ENCODE measurements at places on chromosomes 1 and 21.

GRCh38 chr1:193525411-193525810 lies 339.0 kb upstream of the B3GALT2 start:
- DNase-seq: no peak

DNA sequence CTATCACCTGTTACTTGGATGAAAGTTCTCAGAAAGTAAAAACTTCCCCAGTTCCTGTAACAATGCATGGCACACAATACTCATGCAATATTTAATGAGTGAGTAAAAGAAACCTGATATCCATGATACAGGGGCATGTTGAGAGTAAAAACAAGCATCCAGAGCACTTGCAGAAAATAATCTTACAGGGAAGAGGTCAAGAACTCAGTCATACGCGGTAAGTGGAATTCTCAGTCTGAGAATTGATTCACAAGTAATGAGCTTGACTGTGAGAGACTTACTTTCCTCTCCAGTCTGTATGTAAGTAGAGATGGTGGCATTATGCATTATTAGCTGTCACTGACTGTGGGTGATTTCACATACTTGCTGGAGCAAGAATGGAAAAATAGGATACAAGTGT lies 976.9 kb downstream of the BRINP3 start:
- DNase-seq: no peak

DNA sequence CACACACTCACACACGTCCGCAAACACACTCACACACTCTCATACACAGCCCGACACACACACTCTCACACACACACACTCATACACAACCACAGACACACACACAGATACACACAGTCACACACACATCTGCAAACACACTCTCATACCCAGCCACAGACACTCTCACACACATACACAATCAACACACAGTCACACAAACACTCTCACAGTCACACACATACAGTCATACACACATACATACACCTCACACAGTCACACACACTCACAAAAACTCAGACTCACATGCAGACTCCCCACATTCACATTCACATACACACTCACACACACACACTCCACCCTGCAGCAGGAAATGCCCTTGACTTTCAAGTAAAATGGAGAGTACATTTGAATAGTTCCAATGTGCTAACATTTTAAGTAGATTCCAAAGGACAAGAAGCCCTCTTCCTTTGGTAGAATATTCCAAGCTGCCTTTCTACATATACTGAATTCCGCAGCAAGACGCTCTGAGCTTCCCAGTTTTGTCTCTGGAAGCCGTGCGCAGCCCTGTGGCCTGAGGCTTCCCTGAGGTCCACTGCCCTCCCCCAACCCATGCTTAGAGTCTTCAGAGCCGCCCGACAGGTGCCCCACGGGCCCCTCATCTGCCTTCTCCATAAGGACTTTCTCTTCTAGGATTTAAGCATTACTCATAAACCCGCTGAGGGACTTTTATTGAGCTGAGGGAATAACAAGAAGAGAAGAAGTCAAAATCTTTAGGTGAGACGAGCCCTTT lies 9.7 kb downstream of the BATF3 start:
- no peak for DNase-seq

GRCh38 chr1:111727056-111727455 lies 12.1 kb downstream of the INKA2 start:
- no peak for DNase-seq

DNA sequence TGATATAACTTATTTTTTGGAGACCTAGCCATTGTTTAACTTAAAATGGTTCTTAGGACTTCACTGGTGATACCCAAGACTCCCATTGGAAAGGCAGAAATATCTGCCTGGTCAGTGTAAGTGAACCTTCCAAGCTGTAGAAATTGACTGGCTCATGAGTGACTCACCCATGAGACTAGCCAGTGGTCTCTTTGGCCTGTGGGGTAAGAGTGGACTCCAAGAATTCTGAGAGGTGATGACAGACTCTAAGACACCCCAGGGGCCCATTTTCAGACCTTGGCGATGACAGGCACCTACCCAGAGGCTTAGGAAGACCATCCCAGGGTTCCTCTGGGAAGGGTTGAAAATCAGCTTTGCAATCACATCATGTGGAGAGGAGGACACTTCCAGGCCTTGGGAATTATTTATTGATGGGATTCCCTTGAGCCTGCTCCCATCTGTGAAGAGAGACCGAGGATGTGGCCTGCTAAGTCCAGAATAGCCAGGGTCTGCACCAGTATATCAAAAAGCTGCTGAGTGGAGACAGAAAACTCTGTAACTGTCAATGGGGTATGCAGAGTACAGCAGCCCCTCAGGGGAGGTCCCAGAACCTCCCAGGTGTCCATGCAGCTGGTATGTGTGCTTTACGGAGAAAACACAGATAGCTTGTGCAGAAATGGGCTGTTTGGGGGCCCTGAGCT lies 78.9 kb downstream of the KAZN start:
- DNase-seq: no peak

GRCh38 chr1:30174499-30174898 lies 548.9 kb downstream of the MATN1 start:
- DNase-seq: no peak

DNA sequence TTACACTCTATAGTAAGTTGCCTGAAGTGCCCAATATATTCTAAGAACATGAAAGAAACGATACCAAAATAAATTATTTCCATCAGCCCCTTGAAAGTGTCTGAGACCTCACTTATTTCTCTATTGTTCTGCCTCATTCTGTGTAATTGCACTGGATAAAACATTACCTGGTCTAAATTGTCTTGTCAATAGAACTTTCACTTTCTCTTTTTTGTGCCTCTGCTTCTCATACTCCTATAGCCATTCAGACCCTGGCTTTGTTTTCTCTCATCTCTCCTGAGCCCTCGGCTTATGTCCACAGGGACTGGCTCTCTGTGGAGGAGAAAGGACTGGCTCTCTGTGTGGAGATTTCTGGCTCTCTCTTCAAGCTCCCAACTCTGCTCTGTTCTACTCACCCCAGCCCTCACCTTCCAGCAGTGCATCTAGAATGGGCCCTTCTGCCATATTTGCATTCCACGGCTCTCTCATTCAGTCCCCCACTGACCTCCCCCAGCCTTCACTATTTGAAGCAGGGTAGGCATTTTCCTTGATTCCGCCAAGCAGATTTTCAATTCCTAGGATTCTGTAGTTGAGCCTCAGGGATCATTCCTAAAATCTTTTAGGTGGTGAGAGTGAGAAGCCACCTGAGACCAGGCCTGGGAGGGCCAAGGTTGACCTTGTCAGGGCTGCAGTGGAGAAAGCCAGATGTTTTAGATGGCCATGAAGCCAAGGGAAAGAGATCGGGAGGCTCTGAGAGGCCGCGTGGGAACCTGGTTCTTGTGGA lies 15.9 kb upstream of the GALNT2 start:
- DNase-seq: no peak

- no peak for DNase-seq
Measured at GRCh38 chr1:166139735-166140134, 27.1 kb downstream of the FAM78B start.

DNA sequence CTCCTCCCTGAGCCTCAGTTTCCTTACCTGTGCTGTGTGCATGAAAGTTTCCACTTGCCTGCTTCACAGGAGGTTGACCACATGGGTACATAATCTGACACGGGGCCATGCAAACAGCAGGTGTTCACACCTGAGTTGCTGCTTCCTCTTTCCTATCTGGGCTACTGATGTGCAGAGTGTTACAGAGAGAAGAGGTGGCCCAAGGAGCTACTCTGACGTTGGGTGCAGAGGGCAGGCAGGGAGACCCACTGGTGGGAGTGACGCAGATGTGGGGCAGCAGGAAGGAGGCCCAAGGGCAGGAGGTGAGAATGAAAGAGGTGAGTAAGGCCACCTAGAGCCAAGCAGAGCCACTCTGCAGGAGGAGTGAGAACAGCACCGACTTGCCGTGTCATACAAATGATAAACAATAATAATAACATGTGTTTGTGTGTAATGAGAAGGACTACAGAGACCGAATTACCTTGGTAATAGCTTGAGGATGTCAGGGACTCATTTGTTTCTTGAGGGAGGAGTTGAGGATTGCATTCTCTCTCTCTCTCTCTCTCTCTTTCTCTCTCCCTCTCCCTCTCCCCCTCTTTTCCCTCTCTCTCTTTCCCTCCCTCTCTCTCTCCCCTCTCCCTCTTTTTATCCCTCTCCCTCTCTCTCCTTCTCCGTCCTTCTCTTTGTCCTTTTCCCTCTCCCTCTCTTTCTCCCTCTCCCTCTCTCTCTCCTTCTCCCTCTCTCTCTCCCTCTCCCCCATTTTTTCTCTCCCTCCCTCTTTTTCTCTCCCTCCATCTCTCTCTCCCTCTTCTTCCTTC lies 87.4 kb upstream of the IGSF21 start:
- no peak for DNase-seq

- no peak for DNase-seq
Measured at GRCh38 chr1:217021956-217022355, 298.7 kb upstream of the ESRRG start.

GRCh38 chr1:219751870-219752507 lies 139.1 kb upstream of the ZC3H11B start:
- DNase-seq: no peak

DNA sequence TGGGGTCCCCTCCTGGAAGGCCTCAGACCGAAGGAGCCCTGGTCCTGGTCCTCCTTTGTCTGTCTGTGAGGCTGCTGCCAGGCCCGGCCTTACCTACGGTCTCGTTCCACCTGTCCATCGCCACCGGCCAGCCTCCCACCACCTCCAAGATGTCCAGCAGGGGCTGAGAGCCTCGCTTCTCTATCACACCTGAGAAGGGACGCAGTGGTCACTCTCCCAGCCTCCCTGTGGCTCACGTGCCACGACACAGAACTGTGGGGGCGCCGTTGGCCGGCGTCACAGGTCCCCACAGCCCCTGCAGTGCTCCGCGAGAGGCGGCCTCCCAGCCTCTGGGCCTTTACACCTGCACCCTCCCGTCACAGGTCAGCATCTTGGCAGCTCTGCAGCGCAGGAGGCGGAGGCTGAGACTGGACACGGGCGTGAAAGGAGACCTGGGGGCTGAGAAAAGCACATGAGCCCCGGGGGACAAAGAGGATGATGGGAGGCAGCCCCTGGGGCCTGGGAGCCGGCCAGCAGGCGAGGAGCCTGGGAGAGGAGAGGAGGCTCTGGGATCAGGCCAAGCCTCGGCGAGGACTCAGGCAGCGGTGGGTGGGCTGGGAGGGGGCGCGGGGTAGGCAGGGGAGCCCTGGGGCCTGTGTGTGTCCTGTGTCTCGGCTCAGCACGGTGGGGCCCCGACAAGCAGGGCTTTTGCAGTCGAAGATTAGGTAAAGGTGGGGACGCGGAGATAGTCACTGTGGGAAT lies 20.5 kb downstream of the PRXL2B start:
- DNase-seq: no peak

- no peak for DNase-seq
Measured at GRCh38 chr1:9442986-9443385, 96.3 kb upstream of the SLC25A33 start.

- peak; percentile 14 for DNase-seq
Measured at GRCh38 chr1:32500387-32501209, 35.7 kb downstream of the ZBTB8B start.

- DNase-seq: no peak
Measured at GRCh38 chr1:6954591-6954990, 169.3 kb downstream of the CAMTA1 start.

- DNase-seq: peak; percentile 25
Measured at GRCh38 chr1:26583646-26584485, 54.3 kb downstream of the RPS6KA1 start.

GRCh38 chr1:11594222-11594621 lies 60.0 kb downstream of the FBXO2 start:
- no peak for DNase-seq

DNA sequence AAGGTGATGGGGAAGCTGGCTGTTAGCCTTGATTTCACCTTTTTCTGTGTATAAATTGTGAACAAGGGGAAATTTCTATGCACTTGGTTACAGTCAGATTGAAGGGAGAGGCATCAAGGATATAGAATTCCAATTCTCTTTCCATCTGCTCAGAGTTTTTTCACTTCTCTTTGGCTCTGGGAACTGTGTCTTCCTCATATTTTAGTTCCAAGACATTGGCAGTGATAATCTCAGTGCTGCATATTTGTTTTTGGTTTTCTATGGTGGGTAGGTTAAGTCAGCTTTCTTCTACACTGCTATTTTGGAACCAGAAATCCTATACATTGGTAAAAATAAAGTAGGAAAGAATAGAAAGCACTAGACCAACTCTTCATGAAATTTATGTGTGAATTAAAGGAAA lies 569.6 kb upstream of the CXADR start:
- no peak for DNase-seq

DNA sequence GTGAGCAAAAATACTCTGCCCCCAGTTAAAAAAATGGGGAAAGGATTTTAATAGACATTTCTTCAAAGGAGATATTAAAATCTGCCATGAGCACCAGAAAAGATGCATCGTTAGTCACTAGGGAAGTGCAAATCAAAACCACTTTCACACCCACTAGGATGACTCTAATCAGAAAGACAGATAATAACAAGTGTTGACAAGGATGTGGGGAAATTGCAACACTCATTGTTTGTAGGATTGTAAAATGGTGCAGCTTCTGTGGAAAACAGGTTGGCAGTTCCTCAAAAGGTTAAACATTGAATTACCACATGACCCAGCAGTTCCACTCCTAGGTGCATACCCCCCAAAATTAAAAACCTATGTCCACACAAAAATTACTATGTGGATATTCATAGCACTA lies 112.3 kb downstream of the KCNJ6 start:
- no peak for DNase-seq

DNA sequence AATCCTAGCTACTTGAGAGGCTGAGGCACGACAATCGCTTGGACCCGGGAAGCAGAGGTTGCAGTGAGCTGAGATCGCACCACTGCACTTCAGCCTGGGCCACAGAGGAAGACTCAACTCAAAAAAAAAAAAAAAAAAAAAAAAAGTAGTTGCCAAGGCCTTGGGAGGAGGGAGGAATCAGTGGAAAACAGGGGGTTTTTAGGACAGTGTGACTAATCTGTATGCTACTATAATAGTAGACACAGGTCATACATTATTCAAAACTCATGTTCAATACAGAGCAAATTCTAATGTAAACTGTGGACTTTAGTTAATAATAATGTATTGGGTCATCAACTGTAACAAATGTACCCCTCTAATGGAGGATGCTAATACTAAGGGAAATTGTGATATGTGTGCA lies 51.7 kb upstream of the CTPS1 start:
- DNase-seq: no peak

- DNase-seq: no peak
Measured at GRCh38 chr1:72412286-72412685, 129.9 kb upstream of the NEGR1 start.

GRCh38 chr1:32948390-32948722 lies 16.3 kb downstream of the RNF19B start:
- DNase-seq: no peak

GRCh38 chr1:189775343-189775742 lies 702.3 kb downstream of the BRINP3 start:
- DNase-seq: no peak
